Kidney capillary endothelial cell (primary cell): ENCODE measurements at places on chromosomes 13 and 19.

GRCh38 chr19:19538785-19539166 is 711 bp downstream of the CILP2 start:
- no peak for DNase-seq

GRCh38 chr13:68473834-68474326 is 1243.7 kb upstream of the PCDH9 start:
- no peak for DNase-seq

GRCh38 chr13:112136095-112136494 is 69.1 kb downstream of the SOX1 start:
- no peak for DNase-seq

- peak; percentile 65 for DNase-seq
These were observed 62.0 kb upstream of the C13orf46 start for GRCh38 chr13:114035583-114036531.

- DNase-seq, result peak; percentile 13
These were observed 801 bp downstream of the QTRT1 start for GRCh38 chr19:10701955-10702525.

GRCh38 chr19:50555450-50556281 is 12.6 kb downstream of the LRRC4B start:
- DNase-seq, result no peak

GRCh38 chr13:113552079-113552478 is 32.5 kb upstream of the TFDP1 start:
- no peak for DNase-seq

- DNase-seq, result no peak
These were observed 1.4 kb downstream of the KCTD15 start for GRCh38 chr19:33797802-33798671.

GRCh38 chr19:43572171-43572588 is 3.1 kb downstream of the XRCC1 start:
- DNase-seq, result no peak

GRCh38 chr13:30869491-30869890 is 36.6 kb upstream of the MEDAG start:
- no peak for DNase-seq

DNA sequence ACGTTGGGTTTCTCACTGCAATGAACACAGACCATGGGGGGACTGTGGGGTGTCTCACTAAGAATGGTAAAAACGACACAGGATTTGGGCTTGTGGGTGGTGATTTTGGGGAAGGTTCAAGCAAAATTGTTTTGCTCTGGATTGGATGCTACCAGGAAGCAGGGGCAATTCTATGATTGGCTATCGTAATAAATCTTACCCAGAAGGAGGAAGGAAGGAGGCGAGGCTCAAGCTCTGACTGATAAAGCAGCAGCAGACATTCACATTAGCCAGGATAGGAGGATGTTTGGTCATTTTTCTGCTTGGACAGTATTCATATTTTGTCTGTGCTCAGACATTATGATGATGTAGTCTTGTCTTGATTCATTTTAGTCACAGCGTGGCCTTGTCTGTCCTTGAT is 1.5 kb downstream of the ZNF576 start:
- DNase-seq, result no peak

DNA sequence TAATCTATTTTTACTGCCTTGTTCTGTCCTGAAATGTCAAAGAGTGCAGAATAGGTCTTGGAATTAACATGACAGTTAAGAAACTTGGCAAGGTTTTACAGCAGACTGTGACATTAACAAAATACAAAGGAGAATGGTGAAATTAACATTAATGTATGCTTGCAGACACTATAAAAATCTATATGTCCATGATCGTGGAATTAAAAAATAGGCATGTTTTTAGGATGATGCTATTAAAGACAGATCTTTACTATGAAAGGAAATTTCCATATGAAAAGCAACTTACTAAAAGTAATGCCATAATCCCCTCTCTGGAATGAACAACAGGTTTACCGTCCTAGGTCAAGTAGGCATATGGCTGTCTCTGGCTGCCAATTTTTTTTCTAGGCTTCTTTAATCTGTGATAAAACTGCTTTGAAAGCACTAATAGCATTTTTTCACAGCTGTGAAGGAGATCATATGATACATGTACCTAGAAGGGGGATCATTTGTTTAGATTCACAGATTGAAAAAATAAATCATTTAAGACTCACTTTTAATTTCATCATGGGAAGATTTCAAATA is 291.5 kb downstream of the ZNF536 start:
- no peak for DNase-seq

DNA sequence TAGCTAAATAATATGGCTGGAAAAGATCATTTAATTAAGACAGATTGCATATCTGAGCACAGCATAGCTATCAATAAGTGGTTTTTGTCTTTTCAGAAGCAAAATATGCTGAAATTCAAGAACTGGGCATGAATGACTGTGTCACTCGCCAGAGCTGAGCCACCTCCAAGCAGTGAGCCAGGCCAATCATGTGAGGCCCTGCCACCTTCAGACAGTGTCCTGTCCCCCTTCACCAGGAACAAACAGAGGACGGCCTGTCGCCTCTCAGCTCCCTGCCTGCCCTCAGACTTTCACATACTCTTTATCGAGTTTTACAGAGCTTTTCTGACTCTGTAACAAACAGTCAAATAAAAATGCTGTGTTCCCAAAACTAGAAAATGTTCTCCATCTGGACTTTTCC is 171.0 kb upstream of the TSC22D1 start:
- DNase-seq, result no peak

- DNase-seq, result no peak
These were observed 19.6 kb downstream of the SULT2B1 start for GRCh38 chr19:48571378-48572162.

DNA sequence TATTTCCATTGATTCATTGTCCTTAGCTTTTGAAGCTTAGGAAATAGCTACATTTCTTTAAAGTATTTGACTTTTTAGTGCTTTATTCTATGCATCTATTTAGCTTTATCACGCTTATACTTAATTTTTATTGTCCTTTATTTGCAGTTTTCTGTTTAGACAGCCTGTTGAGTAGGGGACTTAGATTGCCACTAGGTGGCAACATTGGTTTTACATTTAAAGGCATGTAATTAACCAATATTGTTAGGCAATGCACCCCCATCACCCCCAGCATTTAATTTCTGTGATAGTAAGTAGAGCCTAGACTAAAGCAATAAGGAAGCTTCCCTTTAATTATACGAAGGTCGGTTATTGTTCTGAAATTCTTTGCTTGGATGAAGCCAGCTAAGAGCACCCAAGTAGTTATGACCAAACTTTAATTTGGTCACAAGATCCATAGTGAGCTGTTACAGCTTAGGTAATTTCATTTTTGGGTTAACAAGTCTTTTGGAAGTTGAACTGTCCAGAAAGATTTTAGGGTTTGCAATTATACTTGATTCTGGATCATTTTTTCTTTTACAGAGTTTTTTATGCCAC is 36.5 kb downstream of the B3GLCT start:
- DNase-seq, result peak; percentile 42

GRCh38 chr13:94708031-94708859 is 4.1 kb downstream of the SOX21 start:
- no peak for DNase-seq

GRCh38 chr13:70080012-70080411 is 27.6 kb upstream of the ATXN8OS start:
- no peak for DNase-seq

- DNase-seq, result peak; percentile 47
These were observed 14.5 kb upstream of the MPHOSPH8 start for GRCh38 chr13:19618977-19619376.

DNA sequence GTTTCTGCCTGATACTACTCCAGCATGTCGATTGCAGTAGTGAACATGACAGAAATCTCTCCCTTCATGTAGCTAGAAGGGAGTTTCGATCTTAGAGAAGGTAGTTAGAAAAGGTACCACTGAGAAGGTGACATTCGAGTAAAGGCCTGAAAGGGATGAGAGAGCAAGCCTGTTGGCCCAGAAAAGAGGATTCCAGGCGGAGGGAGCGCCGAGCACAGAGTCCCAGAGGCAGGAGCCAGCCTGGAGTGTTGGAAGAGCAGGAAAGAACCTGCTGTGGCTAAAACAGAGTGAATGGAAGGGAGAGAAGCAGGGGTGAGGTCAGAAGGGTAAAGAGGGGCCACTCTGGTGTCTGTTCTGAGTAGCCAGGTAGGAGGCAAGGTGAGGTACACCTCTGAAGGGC is 52.5 kb downstream of the GARRE1 start:
- no peak for DNase-seq

GRCh38 chr19:13817615-13818371 is 22.6 kb downstream of the ZSWIM4 start:
- no peak for DNase-seq

- no peak for DNase-seq
These were observed 703 bp upstream of the FBL start for GRCh38 chr19:39846678-39847486.
